ENCODE measurements at places on chromosomes 3 and 15. TPM values are rescaled to one million over a fixed set of nuclear protein-coding genes. Genes with fewer than 3 reads are reported as not detected.

Gene IQCF6
- total RNA-seq: not detected

Gene RHCG
- total RNA-seq: 1.0 TPM

Gene ITIH1
- total RNA-seq: not detected

Gene SNX33
- total RNA-seq: 12.7 TPM

Gene FHIT
- 6.8 TPM for total RNA-seq

Gene GCNT3
- 0.99 TPM for total RNA-seq

Gene STAB1
- total RNA-seq: 53.9 TPM

Gene GOLGA8T
- total RNA-seq: not detected

Gene ZNF501
- total RNA-seq: 14.0 TPM

Gene ALPK3
- total RNA-seq: 11.1 TPM

Gene NR1I2
- 0.38 TPM for total RNA-seq

Gene PPP1R14D
- not detected for total RNA-seq

Gene SEMA5B
- 33.2 TPM for total RNA-seq

Gene GPR27
- 9.1 TPM for total RNA-seq

Gene IQCF5
- not detected for total RNA-seq

Gene GTF2A2
- total RNA-seq: 28.6 TPM

Gene MYO9A
- total RNA-seq: 120 TPM

Gene GASK1A
- 24.4 TPM for total RNA-seq

Gene SPESP1
- 0.93 TPM for total RNA-seq

Gene NTRK3
- 14.6 TPM for total RNA-seq

Gene NR1D2
- total RNA-seq: 123 TPM

Gene IVD
- total RNA-seq: 80.4 TPM

Gene PSMA4
- 148 TPM for total RNA-seq

Gene HIGD2B
- not detected for total RNA-seq

Gene IGDCC3
- 5.4 TPM for total RNA-seq

Gene CCDC191
- total RNA-seq: 11.7 TPM

Gene BCL2A1
- total RNA-seq: 1.5 TPM

Gene GCSAM
- total RNA-seq: 0.99 TPM

Gene FAM81A
- 4.2 TPM for total RNA-seq

Gene PLA1A
- total RNA-seq: 1.3 TPM

Gene EXD1
- not detected for total RNA-seq

Gene GOLGA8J
- total RNA-seq: 0.33 TPM

Gene ZNF106
- 121 TPM for total RNA-seq

Gene TMEM207
- not detected for total RNA-seq

Gene TTC21A
- total RNA-seq: 9.6 TPM

Gene ISLR
- total RNA-seq: 61.2 TPM

Gene TCAIM
- total RNA-seq: 49.0 TPM

Gene INSYN1
- 19.9 TPM for total RNA-seq

Gene EEFSEC
- 15.8 TPM for total RNA-seq

Gene GNAT1
- 66.7 TPM for total RNA-seq

Gene MESP2
- 2.8 TPM for total RNA-seq

Data from camera-type eye (tissue), 1 donor.